ENCODE measurements at places on chromosomes 6 and 20. TPM values are rescaled to one million over a fixed set of nuclear protein-coding genes. Genes with fewer than 3 reads are reported as not detected.
A peak's percentile ranks its signal among the peaks of the same experiment; 100 is the strongest.

DNA sequence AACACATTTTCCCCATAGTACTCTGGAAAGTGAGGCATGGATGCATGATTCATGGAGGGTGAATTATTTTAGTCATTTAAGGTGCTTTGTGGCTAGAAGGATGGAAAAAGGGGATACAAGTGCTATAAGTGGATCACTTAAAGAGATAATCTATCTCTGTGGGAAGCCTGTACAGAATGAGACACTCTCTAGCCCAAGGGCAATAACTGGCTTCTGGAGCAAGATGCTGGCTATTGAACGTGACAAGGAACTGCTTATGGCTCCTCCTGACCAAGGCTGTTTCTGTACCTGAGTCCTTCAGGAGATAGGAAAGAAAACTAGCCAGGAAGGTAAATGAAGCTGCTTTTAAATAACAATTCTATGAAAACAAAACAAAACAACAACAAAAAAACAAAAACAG, 590.7 kb downstream of the EYS start:
- no peak for DNase-seq
- H3K27me3 ChIP-seq, result no peaks in the 10 kb centered on the region
- H3K27ac ChIP-seq, result no peak overlapping the region
- no peak overlapping the region for H3K4me3 ChIP-seq

- H3K27me3 ChIP-seq, result peaks cover 4% of the 10 kb centered on the region
- H3K4me1 ChIP-seq, result peaks cover 12% of the 10 kb centered on the region
- DNase-seq, result no peak
- no peak overlapping the region for H3K27ac ChIP-seq
- peaks cover 18% of the 10 kb centered on the region for H3K36me3 ChIP-seq
Observed at GRCh38 chr20:63657260-63657936, 714 bp upstream of the RTEL1 start.

DNA sequence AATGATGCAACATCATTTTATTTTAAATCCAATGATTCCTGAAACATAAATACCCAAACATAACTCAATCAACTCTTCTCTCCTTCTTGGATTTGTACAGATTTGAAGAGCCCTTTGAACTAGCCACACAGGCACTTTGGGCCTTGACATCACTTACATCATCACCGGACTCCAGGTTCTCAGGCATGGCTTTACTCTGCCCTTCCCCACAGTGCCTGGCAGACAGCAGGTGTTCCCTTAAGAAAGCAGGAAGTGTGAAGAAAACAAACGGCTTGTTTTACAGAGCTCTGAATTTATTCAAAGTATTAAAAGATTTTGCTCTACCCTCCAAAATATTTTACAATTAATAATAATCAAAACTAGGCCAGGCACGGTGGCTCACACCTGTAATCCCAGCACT, 54.8 kb upstream of the GCM1 start:
- H3K4me1 ChIP-seq, result no peaks in the 10 kb centered on the region
- H3K27me3 ChIP-seq, result no peaks in the 10 kb centered on the region
- no peak overlapping the region for H3K4me3 ChIP-seq
- no peak for DNase-seq
- H3K36me3 ChIP-seq, result no peaks in the 10 kb centered on the region

- no peaks in the 10 kb centered on the region for H3K27me3 ChIP-seq
- no peak overlapping the region for H3K27ac ChIP-seq
- H3K4me3 ChIP-seq, result no peak overlapping the region
- peak; percentile 22 for DNase-seq
Observed at GRCh38 chr20:58372806-58373205, 16.2 kb upstream of the VAPB start.

- H3K36me3 ChIP-seq, result no peaks in the 10 kb centered on the region
- H3K27ac ChIP-seq, result no peak overlapping the region
- no peaks in the 10 kb centered on the region for H3K4me1 ChIP-seq
- H3K27me3 ChIP-seq, result no peaks in the 10 kb centered on the region
Observed at GRCh38 chr6:125231574-125232343, 70.0 kb downstream of the HDDC2 start.

DNA sequence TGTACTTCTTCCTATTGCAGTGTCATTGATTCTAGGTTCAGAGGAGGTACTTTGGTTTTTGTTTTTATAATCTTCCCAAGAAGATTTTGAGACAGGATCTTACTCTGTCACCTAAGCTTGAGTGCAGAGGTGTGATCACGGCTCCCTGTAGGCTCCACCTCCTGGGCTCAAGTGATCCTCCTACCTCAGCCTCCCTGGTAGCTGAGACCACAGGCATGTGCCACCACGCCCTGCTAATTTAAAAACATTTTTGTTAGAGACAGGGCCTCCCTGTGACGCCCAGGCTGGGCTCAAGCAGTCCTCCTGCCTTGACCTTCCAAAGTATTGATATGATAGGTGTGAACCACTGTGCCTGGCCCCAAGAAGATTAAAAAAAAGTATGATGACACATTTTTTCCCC, 3.4 kb upstream of the SLC17A5 start:
- H3K36me3 ChIP-seq, result no peaks in the 10 kb centered on the region
- H3K4me3 ChIP-seq, result 0 out of 2 replicates have a peak overlapping the region, but pooled peaks have one; percentile 4
- H3K27ac ChIP-seq, result peak overlapping the region; percentile 76

DNA sequence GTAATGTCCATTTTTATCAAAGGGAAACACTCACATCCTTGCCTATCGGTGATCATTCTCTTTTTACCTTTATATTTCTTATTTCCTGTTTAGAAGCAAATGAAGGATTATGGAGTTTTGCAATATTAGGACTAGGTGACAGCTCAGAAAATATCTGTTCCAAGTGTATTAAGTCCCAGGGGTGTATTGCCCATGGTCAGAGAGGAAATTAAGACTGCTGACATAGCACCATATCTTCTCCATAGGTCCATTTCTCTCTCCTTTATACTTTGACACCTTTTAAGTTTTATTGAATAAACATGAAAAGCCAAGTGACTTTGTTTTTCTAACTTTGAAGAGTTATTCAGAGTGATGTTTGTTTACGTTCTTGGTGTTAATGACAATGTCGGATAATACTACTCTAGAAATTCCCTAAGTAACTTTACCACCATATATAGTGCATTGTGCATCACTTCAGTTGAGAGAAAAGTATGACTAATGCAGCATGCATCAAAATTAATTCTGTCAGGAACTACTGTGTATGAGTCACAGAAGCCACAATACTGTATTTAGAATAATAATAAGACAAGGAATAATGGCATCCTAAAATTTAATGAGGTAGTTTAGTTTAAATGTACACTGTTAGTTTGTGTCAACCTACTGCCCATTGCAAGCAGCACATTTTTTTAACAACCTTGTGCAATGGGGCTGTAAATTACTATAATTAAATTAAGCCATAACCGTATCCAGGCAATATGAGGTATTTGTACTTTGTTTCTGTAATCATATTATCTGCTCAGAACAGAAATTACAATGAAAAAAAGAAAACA, 474.4 kb upstream of the RNF217 start:
- no peak overlapping the region for H3K4me3 ChIP-seq
- no peaks in the 10 kb centered on the region for H3K4me1 ChIP-seq
- no peak overlapping the region for H3K27ac ChIP-seq
- H3K27me3 ChIP-seq, result no peaks in the 10 kb centered on the region
- no peaks in the 10 kb centered on the region for H3K36me3 ChIP-seq

DNA sequence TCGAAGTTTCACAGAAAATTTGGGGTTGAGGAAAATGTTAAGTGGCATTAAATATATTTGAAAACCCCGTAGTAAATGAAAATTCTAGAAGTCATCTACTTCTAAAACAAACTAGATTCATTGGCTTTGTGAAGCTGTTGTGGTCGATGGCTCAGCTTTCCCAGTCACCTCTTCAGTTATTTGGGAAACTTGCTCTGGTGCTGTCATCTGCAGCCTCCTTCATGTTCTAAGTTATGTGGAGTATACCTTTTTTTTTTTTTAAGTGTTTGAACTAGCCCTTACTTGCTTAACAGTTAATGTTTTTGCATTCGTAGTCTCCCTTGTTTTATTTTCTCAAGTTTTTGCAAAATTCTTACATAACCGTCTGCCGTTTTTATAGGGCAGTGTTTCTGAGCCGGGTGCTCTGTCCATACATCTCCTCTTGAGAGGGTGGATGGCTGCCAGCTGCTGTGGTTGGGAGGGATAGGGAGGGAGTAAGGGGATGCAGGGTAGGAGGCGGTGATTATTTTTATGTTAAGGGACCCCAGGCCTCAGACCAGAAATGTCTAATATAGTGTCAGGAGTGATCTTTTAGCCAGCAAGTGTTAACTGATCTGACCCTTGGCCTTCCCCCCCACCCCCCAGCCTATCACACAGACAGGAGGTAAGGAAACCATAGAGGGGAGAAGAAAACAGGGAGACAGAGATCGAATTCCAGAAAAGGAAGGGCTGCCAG, 7.1 kb downstream of the RREB1 start:
- H3K4me1 ChIP-seq, result peaks cover 46% of the 10 kb centered on the region
- H3K27ac ChIP-seq, result no peak overlapping the region
- no peaks in the 10 kb centered on the region for H3K27me3 ChIP-seq
- DNase-seq, result no peak
- H3K36me3 ChIP-seq, result peaks cover 6% of the 10 kb centered on the region
- no peak overlapping the region for H3K4me3 ChIP-seq

DNA sequence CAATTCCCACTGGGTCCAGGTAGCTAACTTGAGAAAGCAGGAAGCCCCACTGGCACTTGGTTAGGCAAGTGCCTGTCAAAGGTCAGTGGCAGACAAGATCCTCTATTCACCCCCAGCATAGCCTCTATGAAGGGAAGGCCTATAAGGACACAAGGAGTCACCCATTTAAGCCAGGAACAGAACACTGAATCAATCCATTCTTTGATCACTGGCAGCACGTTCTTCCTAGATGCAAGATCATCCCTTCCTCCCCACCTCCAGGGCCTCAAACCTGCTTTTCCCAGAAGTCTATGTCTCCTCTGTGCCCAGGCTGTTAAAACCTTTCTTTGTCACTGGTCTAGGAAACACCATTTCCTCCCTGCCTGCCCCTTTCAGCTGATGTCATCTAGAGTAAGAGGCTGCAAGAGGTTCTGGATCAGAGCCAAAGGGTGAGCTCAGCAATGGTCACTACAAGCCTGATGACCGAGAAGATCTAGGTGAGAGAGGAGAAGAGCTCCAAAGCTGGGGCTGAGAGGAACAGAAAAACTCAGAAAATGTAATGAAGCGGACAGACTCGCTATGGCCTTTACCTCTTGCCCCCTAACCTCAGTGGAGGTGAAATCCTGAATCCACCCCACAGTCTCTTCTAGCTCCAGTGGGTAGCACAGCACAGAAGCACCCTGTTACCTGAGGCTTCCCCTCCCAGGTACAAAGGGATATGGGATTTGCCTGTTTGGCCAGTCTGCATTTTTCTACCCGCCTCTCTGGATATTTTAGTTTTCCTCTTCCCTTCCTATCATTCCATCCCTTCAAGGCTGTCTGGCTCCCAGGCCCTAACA, 1.8 kb downstream of the GTPBP2 start:
- H3K4me1 ChIP-seq, result peaks cover 27% of the 10 kb centered on the region
- H3K27ac ChIP-seq, result peak overlapping the region; percentile 68
- no peaks in the 10 kb centered on the region for H3K27me3 ChIP-seq
- peak overlapping the region; percentile 46 for H3K4me3 ChIP-seq
- H3K36me3 ChIP-seq, result peaks cover 30% of the 10 kb centered on the region

GRCh38 chr6:77263003-77263402, 200.3 kb downstream of the HTR1B start:
- H3K4me1 ChIP-seq, result no peaks in the 10 kb centered on the region
- no peak for DNase-seq
- no peak overlapping the region for H3K4me3 ChIP-seq
- no peak overlapping the region for H3K27ac ChIP-seq
- H3K27me3 ChIP-seq, result no peaks in the 10 kb centered on the region

The ESR1 gene
- total RNA-seq, result 2.2 TPM

The HLA-DQA1 gene
- not detected for total RNA-seq

The BMP7 gene
- total RNA-seq, result not detected

The SALL4 gene
- 1.7 TPM for total RNA-seq

The DZANK1 gene
- 2.6 TPM for total RNA-seq

The HTR1E gene
- total RNA-seq, result not detected

The ECT2L gene
- not detected for total RNA-seq
